ENCODE measurements at places on chromosomes 16 and 17. TPM values are rescaled to one million over a fixed set of nuclear protein-coding genes. Genes with fewer than 3 reads are reported as not detected.

DNA sequence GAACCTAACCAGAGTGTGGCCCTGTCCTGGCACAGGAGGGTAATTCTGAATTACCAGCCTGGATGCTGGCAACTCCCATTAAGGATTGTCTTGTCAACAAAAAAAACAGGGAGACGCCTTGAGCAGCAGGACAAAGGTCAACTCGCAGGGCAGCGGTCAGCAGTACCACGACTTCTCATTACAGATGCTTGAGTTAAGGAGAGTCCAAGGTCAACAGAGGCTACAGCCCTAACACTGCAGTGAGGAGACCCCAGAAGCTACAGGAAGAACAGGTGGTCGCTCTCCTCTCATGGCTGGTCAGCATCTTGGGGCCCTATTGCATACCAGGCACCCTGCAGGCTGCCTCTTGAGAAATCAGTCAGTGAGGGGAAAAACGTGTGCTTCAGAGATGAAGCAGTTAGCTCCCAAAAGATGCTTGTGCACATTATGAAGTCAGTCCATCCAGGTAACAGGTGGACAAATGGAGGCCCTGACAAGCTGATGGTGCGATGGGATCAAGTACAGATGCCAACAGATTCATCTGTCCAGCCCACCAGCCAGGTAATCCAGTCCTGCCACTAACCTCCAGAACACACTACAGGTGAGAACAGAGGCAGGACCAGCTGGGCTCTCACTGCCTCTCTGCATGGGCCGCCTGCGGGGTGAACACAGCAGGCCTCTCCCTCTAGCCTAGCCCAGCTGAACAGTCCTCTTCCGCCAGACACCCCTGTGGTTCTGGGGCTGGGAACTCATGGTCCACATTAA lies 4.2 kb downstream of the CSNK1D start:
- DNase-seq: no peak

- DNase-seq: peak; percentile 80
These were observed 665 bp upstream of the ALDH3A2 start for GRCh38 chr17:19647697-19648474.

The CDH8 gene
- 0.59 TPM for total RNA-seq

- DNase-seq: no peak
These were observed 7.4 kb upstream of the PGS1 start for GRCh38 chr17:78371056-78371455.

DNA sequence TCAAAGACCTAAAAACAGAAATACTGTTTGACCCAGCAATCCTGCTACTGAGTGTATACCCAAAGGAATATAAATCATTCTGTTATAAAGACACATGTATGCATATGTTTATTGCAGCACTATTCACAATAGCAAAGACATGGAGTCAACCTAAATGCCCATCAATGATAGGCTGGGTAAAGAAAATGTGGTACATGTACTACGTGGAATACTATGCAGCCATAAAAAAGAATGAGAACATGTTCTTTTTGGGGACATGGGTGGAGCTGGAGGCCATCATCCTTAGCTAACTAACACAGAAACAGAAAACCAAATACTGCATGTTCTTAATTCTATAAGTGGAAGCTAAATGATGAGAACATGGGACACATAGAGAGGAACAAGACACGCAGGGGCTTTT lies 155.2 kb upstream of the KCNJ16 start:
- DNase-seq: no peak

DNA sequence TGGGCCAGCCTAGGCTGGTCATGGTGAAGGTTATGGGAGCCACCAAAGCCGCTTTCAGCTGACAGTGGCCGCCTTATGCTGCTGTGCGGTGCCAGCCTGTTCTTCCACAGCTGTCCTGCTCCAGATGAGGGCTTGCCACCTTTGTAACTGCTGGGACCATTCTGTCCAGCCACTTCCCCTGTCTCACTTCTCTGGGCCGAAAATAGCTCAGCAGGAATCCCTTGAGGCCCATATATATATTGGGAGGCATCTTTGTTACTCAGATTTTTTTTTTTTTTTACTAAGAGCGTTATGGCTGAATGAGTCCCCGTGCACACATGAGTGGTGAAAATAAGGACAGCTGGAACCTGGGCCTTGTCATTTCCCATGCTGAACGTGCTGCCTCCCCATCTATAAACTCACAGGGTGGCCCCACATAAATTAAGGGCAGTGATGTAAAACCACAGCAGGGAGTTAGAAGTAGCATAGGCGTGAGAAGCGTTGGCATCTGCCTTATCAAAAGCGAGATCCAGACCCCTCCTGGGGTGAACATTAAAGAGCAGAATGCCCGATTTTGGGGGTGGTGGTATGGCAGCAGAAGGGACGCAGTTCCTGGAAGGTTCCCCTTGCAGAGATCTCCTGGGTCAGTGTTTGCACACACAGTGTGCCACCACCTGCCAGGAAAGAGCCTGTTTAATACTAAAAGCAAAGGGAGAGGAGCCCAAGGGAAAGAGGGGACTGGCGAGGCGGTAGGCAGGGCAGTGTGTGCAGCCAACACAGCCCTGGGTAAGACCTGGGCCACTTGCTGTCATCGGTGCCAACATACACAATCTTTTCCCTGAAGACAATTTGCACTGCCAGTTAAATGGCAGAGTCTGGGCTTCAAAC lies 57.8 kb downstream of the USP43 start:
- no peak for DNase-seq

DNA sequence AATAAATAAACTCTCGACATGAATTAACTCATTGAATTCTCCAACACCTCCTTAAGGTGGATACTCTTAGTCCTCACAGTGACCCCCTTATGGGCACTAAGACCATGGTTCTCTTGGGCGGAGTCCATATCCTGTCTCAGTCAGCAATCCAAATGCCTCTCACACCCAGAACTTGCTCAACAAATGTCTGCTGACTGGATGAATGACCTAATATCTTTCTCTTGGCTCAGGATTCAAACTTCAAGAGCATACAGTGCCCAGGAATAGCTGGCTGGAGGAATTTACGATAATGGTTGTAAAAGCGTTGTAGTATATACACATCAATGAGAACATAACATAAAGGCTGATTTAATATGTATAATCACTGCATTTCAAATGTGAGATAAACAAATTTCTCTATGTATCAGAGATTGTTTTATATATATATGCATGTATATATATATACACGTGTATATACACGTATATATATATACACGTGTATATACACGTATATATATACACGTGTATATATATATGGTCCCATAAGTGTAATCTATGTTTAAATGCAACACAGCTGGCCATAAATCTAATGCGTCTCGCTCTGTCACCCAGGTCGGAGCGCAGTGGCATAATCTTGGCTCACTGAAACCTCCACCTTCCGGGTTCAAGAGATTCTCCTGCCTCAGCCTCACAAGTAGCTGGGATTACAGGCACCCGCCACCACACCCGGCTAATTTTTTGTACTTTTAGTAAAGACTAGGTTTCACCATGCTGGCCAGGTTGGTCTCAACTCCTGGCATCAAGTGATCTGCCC lies 6.5 kb upstream of the UBB start:
- no peak for DNase-seq

GRCh38 chr16:72247821-72248253 lies 75.9 kb upstream of the PMFBP1 start:
- peak; percentile 34 for DNase-seq

The TLCD2 gene
- 0.32 TPM for total RNA-seq

DNA sequence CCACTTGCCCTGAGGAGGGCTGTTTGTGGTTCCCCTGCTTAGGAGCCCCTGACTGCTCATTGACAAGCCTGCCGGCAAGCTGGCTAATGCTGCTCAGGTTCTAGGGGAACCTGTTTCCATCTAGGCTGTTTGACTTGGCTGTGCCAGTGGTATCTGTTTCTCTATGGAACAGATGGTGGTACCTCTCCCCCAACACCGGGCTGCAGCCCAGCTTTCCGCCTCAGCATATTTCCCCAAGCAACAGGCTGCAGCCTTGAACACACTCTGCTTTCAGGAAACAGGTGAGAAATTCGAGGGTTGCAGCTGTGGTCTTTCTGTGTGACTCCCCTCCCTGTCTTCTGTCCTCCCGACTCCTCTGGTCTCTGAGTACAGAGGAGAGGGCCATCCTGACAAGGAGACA lies 132.3 kb downstream of the TMEM132E start:
- DNase-seq: no peak

The SPNS2 gene
- 0.54 TPM for total RNA-seq

GRCh38 chr17:74870512-74870911 lies 2.3 kb downstream of the FDXR start:
- peak; percentile 70 for DNase-seq

DNA sequence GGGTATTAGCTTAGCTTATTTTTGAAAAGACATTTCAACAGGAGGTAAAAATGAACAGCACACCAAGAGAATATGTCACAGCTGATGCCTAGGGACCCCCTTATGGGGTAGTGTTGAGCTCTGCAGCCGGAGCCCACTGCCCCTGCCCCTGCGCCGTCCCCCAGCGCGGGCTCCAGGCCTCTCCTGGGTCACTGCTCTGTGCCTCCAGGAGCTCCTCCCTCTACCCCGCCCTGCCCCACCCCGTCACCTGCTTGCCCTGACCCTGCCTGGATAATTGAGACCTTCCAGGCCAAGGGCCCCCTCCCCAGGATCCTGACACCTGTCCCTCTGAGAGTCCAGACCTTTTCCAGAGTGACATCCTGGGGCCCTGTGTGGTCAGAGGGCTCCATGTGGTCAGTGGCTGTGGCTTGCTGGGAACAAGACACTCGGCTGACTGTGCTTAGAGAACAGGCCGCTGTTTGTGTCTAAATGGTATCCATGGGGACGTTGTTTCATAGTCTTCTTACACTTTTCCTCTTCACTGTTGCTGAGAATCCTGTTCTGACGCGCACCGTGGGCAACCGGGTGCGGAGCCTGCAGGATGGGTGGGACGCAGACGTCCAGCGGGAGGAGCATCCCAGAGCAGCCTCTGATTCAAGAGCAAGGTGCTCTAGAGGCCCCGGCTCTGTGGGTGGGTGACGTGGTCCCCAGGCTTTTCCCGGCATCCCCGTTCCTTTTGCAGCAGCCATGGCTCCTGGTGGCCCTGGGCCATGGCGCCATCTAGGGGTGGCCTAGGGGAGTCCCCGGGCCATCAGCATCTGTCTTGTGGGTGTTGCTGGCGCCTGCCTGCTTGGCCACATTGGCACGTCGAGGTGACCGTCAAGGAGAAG lies 20.0 kb upstream of the WFIKKN1 start:
- DNase-seq: no peak

The C16orf74 gene
- total RNA-seq: 3.0 TPM

DNA sequence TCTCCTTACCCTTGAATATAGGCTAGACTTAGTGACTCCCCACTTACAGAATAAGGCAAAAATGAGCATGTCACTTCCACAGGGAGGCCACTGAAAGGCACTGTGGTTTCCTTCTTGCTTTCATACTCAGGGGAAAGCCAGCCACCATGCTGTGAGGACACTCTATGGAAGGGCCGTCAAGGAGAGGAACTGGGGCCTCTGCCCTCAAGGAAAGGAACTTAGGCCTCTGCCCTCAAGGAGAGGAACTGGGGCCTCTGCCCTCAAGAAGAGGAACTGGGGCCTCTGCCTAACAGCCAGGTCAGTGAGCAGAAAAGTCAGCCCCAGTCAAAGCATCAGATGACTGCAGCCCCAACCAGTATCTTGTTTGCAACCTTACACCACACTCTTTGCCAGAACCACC lies 30.1 kb downstream of the VPS35 start:
- DNase-seq: no peak

DNA sequence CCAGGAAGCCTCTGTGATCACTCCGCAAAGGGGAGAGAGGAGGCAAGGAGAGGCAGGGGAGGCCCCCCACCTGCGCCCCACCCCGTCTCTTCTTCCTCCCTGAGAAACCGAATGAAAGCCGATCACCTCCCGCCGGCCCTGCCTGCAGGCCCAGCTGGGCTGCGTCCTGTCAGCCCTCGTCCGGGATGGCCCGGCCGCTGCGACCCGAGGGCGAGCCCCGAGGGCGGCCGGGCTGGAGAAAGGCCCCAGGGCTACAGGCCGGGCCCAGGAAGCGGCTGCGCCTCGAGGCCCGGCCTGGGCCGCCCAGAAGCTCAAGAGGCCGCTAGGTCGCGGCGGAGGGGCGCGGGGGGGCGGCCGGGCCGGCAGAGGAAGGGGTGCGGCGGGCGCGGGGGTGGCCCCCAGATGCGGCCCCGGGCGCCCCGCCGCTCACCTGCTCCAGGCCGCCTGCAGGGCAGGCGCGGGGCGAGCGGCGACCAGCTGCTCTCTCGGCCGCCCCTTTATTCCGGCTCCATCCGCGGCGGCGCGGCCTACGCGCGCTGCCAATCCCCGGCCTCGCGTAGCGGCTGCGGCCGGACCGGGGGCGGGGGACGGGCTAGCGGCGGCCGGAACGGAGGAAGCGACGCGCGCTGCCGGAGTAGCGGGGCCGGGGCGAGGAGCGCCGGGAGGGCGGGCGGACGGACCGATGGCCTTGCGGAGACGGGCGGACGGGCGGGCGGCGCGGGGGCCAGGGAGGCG lies at the start of gene ZNF319:
Gene ZNF319, minus strand, starts transcription at position 702 of the 735 bp plus-strand sequence. CDS start 2,407 bp downstream, outside the sequence.
- DNase-seq: peak; percentile 20

The CCL16 gene
- total RNA-seq: not detected

- no peak for DNase-seq
These were observed 3.2 kb downstream of the SGF29 start for GRCh38 chr16:28556914-28557320.

DNA sequence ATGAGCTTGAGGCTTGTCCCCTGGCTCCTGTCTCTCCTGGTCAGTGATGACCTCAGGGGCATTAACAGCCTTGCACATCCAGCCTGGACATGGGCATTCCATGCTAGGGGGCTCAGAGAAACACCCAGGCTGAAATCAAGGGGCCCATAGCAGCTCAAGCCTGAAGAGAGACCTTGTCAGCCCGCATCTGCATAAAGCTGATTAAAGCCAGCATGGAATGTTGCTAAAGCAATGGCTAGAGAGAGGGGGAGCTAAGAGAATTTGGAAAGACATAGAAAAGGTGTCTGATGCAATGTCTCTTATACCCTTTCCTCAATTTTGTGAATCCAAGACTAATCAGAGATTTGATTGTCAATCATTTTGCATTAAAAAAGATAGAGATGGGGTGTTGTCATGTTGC lies 51.4 kb upstream of the WSCD1 start:
- no peak for DNase-seq

The KRT33B gene
- total RNA-seq: 1.3 TPM

GRCh38 chr16:74743668-74744299 lies 30.8 kb downstream of the FA2H start:
- peak; percentile 95 for DNase-seq

GRCh38 chr17:7262935-7263800 lies 890 bp upstream of the CLDN7 start:
- DNase-seq: no peak

GRCh38 chr17:59840329-59841090 lies 52.2 kb downstream of the TUBD1 start:
- peak; percentile 54 for DNase-seq

Measured in M059J (cell line).